Effector CD4-positive, alpha-beta T cell (primary cell): ENCODE measurements at places on chromosomes 2 and 18.

GRCh38 chr2:36238106-36238505, 117.5 kb upstream of the CRIM1 start:
- DNase-seq, result no peak

DNA sequence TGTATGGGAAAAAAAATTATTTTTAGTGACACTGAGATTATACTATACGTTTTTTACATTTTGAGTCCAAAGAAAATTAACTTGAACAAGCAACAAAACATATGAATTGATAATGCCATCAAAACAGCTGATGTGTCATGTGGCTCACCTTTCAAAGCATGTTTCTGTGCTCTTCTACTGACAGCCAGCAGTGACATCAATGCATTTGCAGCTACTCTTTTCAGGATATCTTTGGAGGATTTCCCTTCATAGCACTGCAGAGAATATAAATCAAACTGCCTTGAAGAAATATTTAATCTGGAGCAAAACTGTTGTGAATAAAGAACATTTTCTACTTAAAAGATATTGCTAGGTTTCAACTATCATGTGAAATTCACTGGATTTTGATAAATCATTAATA, 83.1 kb upstream of the CD226 start:
- no peak for DNase-seq

DNA sequence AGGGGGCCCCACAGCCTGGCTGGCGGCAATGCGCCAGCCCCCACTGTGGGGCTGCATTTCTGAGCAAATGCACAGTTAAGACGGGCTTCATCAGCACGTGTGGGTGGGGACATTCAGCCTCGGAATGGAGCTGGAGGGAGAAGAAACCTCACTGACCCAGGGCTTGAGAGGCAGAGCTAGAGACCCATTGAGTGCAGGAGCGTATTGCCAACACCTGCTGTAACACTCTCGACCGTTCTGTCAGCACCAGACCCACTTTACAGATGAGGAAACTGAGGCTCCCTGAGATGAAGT, 200.9 kb upstream of the RAB6C start:
- no peak for DNase-seq

DNA sequence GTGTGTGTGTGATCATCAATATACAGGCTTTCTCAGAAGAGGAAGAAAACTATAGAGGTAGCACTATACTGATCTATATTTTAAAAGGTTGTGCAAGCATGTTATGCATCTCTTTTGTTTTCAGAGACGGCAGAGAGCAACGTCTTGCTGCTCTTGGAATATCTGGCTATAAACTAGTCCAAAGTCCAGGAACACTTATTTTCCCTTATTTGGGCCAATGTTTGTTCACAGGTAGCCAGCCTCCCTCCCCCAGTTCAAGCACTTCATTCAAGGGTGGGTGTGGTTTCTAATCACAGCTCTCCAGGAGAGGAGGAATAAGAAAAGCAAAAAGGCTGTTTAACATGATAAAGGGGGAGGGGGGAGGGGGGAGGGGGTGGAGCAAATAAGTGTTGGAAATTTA, 4.2 kb downstream of the FZD5 start:
- DNase-seq, result no peak

GRCh38 chr18:8695932-8696517, 9.3 kb upstream of the MTCL1 start:
- no peak for DNase-seq

- no peak for DNase-seq
Observed at GRCh38 chr2:211113334-211114175, 557.2 kb downstream of the CPS1 start.

DNA sequence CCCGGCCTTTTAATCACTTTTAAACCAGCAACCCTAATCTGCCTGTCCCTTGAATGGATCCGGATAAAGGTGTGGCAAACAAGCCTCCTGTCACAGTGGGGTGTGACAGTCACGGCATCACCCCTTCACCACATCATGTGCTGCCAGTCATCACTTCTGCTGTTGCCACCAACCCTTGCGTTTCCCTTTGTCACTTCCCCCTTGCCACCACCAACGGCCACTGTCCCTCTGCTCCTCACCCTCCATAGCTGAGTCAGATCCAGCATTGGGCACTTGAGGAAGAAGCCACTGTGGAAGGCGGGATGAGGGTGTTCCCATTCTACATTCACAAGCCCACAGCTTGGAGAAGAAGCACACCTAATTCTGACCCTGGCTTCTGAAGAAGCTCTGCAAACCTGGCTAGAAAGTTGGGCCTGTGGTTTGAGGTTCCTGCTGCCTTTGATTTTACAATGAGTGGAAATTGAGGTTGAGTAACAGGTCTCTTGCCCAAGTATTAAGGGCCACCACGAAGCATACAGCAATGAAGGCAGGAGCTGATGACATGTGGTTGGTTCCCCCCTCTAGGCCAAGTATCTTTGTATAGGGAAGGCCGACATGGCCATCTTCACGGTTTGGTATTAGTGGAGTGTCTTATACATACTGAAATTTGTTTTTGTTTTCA, 22.9 kb upstream of the DARS1 start:
- DNase-seq, result peak; percentile 34

GRCh38 chr2:96530144-96530430, 6.5 kb upstream of the ARID5A start:
- no peak for DNase-seq

- DNase-seq, result no peak
Observed at GRCh38 chr2:149331023-149331400, 625 bp downstream of the LYPD6 start.

- DNase-seq, result no peak
Observed at GRCh38 chr2:99881901-99882591, 260.3 kb downstream of the AFF3 start.

GRCh38 chr2:107556038-107556627, 270.6 kb upstream of the RGPD4 start:
- DNase-seq, result no peak

- DNase-seq, result no peak
Observed at GRCh38 chr18:417495-417894, 83.0 kb downstream of the COLEC12 start.

DNA sequence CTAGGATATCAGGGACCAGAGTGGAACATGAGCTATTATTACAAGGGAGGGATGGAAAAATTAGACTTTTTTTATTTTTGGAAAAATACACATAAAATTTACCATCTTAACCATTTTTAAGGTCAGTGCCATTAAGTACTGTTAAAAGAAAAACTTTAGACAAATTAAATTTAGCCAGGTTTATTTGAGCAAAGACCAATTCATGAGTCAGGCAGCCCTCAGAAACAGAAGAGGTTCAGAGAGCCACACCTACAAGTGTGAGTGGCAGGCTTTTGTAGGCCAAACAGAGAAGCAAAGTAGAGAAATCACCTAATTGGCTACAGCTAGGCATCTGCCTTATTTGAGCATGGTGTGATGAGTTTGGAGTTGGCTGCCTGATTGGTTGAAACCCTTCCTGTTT, 301.3 kb upstream of the RAB12 start:
- DNase-seq, result no peak

- no peak for DNase-seq
Observed at GRCh38 chr2:219569041-219569440, 2.3 kb downstream of the OBSL1 start.

DNA sequence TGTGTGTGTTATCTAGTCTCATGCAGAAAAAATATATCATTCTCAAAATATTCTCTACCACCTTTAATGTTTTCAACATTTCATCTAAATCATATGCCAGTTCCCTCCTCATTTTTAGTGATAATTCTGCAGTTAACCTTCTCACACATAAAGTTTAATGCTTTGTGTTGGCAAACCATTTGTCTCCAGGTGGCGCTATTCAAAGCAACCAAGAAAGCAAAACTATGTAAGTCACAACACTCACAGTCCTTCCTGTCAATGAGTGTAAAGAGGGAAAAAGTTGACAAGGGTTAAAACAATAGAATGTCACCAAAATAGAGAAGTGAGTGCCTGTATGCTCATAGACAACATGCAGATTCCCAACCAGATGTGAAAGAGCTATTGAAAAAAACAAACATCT, 961.6 kb upstream of the LRRTM1 start:
- no peak for DNase-seq

DNA sequence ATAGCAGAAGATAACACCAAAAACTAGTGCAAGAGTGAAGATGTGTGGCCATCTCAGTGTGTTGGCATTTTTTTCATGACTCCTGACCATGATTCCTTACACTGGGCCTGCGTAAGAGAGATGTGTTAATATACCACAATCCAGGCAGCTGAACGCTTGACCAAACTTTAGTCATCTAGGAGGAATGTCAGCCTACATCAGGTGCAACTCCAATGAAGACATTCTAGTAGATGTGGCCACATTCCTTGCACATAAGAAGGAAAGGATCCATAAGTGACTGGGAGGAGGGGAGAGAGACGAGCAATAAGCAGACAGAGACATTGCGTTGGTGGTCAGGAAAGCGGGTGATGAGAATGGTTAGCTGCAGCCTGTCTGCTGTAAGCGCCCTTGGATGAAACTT, 42.6 kb downstream of the CYRIA start:
- DNase-seq, result no peak

DNA sequence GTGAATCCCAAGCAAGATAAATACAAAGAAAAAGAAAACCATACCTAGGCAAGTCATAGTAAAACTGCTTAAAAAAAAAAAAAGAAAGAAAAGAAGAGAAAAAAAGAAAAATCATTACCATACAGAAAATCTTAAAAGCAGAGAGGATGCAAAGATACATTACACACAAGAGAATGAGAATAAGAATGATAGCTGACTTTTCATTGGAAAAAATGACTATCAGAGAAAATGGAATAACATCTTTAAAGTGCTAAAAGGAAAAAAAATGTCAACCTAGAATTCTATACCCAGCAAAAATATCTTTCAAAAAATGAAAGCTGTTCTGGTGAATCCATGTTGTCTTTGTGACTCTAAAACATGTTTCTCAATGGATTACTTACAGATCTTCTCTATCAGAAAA, 66.2 kb downstream of the REEP1 start:
- DNase-seq, result no peak

DNA sequence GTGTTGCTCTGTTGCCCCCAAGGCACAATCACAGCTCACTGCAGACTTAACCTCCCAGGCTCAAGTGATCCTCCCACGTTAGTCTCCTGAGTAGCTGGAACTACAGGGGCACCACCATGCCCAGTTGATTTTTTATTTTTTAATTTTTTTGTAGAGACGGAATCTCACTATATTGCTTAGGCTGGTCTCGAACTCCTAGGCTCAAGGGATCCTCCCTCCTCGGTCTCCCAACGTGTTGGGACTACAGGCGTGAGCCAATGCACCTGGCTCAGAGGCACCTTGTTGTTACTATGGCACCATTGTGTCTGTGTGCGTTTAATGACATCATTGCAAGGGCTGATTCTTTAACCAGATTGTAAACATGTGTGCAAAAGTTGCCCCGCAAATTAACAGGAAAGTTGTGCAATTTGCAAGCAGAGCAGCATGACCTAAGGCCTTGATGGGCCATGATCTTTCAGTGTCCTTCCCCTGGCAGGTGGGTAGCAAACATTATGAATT, 22.6 kb downstream of the TCF23 start:
- no peak for DNase-seq

DNA sequence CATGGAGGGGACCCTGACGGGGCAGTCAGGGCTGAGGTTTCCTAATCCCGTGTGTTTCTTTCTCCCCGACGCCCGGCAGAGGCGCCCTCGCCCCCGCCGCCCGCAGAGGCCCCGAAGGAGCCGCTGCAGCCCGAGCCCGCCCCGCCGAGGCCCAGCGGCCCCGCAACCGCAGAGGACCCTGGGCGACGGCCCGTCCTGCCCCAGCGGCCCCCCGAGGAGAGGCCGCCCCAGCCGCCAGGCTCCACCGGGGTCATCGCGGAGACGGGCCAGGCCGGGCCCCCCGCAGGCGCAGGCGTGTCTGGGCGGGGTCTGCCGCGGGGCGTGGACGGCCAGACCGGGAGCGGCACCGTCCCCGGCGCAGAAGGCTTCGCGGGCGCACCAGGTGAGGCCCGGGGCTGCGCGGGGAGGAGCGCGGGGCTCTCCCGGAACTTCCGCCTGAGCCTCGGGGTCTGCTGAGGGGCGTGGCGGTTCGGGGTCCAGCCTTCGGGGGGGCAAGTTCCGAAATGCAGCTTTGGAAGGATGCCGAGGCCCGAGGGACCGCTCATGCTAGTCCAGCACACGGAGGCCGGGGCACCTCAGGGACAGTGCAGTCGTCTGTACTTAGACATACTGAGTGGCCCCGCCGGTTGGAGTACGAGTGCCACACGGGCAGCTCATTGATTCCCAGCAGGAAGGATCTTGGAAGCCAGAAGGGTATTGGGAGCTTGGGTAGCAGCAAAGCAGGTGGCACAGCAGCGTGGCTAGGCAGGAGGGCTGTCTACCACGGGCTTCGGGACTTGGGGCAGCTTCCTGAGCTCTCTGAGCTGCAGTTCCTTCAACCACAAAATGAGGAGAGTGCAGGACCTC, 60.1 kb downstream of the EMILIN2 start:
- peak; percentile 37 for DNase-seq

DNA sequence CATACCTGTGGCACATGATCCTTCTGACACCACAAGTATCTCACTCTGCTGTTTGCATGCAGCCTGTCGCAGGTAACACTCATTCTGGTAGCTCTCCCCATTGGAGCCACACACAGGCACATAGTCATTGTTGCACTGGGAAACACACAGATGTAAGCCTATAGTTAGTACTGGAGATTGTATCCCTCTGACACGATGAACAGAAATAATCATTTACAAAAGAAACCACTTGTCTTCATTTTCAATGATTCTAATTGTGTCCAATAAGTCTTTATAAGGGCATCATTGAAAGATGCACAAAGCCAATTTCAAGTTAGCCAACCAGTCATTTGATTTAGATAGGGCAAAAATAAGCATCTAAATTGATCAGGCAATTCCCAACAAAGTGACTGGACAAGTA, 10.4 kb downstream of the TMEFF2 start:
- no peak for DNase-seq

- DNase-seq, result no peak
Observed at GRCh38 chr2:175807031-175807873, 194.8 kb downstream of the LNPK start.

DNA sequence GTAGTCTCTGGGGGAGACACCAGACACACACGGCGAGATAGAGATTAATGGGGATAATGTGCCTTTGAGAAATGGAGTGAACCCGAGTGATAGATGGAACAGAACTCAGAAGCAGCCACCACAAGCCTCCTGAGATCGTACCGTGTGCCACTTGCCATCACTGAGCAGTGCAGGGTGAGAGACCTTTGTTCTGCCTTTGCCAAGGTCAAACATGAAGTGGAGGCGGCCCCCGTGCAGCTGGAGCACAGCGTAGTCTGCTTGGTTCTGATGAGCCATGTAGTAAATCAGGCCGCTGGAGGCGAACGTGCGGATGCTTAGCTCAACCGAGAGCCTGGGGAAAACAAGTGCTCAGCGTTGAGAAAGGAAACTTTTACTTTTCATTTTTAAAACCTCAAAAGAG, 167.0 kb downstream of the LAMA1 start:
- DNase-seq, result no peak

DNA sequence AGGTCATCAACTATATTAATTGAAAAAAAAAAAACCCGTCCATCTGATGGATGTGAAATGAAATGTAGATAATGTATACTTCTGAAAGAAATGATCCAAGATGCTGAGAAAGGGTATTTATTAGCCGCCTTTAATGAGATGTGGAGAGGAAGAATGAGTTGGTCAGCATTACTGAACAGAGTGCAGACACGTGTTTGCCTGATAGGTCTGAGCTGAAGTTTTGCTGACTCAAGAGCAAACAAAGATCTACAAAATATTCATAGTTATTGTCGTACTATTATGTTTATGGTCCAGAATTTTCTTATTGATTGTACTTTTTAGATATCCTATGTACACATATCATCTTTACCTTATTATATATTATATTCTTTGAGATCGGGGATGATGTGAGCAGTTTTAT, 235.3 kb downstream of the RDH14 start:
- no peak for DNase-seq

GRCh38 chr2:86809481-86810121, 18.9 kb upstream of the CD8A start:
- no peak for DNase-seq

GRCh38 chr2:83859553-83859952, 599.5 kb downstream of the SUCLG1 start:
- DNase-seq, result no peak
